SHP77 treated with DMSO at 0.1 percent for 48 hours (cell line): ENCODE measurements at places on chromosomes 7 and 10.

DNA sequence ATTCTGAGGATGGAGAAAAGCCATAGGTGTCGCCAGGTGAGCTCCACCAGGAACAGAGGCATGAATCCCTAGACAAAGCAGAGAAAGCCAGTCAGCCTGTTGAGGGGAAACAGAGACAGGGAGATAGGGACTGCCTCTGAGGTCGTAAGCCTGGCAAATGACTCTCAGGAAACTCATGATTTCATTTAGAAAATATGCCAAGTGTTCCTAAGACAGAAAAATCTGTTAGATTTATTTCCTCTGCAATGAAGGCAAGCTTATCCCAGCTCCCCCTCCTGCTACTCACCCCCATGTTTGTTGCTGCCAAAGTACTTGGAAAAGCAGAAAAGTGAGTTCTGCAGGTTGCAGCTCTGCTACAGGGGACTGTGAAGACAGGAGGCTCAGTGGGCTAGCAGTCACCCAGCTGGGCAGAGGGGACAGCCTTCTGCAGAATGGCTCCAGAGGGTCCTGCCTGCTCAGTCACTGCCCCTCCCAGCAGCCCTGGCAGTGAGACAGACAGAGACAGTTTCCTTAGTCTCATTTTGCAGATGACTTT lies 184.3 kb downstream of the ADRA2A start:
- DNase-seq, result no peak

GRCh38 chr7:38335128-38335491 lies 61.7 kb upstream of the TARP start:
- DNase-seq, result no peak

GRCh38 chr7:19648791-19649190 lies 60.0 kb downstream of the POLR1F start:
- DNase-seq, result no peak

DNA sequence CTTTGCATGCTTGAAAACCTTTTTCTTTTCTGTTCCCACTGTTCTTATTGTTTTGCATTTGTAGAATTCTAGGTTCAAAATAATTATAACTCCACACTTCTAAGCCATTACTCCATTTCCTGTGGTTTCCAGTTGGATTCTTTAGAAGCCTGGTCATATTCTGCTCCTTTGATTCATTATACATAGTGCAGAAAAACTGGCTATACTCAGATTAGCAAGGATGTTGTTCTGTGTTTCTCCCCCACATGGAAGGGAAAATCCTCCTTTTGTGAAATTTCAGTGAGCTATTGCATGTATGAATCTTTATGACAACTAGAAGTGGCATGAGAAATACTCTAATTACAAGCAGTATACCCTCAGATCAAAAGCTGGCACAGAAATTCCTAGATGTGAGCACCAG lies 79.5 kb downstream of the SLC13A1 start:
- DNase-seq, result no peak

DNA sequence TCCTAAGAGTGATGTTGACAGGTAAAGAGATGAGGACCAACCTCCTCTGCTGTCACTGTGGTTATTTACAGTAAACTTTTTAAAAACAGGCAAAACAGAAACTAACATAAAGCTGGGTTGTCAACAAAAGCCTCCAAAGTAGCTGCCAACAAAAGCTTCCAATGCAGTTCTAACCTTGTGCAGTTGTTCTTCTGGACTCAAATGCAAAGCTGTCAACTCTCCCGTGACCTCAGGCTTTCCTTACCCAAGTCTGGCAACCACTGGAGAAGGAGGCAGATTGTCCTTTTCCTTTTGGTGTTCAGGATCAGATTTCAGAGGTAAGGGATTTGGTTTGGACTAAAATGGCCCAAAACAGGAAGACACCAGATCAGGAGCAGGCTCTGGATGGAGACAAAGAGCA lies 63.1 kb downstream of the DLG5 start:
- no peak for DNase-seq

DNA sequence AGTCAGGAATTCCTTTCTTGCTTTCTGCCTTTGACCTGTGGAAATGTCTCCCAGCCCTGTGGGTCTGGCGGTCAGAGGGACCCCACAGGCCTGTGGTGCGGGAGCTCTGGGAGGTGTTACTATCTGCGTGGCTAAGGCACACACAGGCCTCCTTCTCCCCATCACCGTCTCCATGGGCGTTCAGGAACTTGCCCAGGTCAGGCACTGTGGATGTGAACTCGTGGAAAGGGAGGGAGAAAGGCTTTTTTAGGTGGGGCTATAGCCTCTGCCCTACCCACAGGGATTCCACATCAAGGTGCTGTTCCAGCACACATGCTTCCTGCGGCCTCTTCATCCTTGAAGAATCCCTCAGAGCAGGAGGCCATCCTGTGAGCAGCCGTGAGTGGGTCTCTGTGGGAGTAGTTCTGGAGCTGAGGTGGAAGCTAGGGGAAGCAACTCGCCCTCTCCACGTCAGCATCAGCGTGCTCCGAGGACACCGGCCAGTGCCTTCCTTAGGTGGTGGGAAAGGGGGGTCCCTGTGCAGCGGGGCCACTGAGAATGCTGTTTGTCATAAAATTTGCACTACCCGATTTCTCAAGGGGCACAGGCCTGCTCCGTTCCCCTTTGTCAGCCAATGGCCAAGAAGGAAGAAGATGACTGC lies 7.5 kb upstream of the ATP6V0E2 start:
- no peak for DNase-seq

DNA sequence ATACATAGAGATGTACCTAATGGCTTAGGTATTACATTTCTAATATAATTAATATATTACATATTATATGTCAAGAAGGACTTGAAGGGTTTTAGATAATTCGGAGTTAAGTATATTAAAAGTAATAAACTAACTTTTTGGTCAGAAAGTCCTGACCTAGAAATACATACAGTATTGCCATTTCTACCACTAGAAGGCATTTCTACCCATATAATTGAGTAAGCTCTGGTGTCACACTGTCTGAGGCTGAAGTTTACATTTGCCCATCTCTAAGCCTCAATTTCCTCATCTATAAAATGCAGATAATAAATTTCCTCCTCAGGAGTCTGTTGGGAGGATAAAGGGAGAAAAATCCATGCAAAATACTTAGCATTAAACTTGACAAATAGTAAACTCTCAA lies 7.1 kb downstream of the FKBP14 start:
- no peak for DNase-seq

GRCh38 chr10:126398924-126399323 lies 10.6 kb upstream of the ADAM12 start:
- no peak for DNase-seq

- DNase-seq, result no peak
These were observed 30.6 kb downstream of the SEC61G start for GRCh38 chr7:54728411-54728810.

- no peak for DNase-seq
These were observed 15.8 kb downstream of the MAT1A start for GRCh38 chr10:80273523-80274170.

- no peak for DNase-seq
These were observed 212.6 kb downstream of the WDR11 start for GRCh38 chr10:121063744-121064143.

DNA sequence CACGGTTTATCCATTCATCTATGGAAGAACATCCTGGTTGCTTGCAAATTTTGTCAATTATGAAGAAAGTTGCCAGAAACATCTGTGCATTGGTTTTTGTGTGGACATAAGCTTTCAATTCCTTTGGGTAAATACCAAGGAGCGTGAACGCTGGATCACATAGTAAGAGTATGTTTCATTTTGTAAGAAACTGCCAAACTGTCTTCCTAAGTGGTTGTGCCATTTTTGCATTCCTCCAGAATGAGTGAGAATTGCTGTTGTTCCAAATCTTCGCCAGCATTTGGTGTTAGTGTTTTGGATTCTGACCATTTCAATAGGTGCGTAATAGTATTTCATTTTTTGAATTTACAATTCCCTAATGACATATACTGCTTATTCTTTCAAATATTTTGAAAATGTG lies 155.3 kb upstream of the FRMD4A start:
- no peak for DNase-seq

GRCh38 chr7:121082400-121083101 lies 94.0 kb downstream of the CPED1 start:
- no peak for DNase-seq

DNA sequence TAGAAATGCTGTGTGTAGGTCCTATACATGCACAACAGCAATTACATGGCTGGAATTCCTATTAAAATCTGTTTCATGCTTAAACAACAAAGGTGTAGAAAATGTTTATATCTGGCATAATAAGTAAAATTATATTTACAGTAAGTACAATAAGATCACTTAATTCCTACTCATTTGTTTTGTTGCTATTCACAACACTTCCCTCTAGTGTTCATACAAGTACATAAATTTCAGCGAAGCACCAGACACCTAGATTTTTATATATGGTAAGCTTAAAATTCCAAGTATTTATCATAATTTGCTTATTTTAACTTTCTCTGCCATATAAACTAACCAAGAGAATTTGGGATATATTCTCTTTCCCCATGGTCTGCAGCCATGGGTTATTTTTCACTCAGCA lies 51.8 kb upstream of the ANK3 start:
- no peak for DNase-seq

DNA sequence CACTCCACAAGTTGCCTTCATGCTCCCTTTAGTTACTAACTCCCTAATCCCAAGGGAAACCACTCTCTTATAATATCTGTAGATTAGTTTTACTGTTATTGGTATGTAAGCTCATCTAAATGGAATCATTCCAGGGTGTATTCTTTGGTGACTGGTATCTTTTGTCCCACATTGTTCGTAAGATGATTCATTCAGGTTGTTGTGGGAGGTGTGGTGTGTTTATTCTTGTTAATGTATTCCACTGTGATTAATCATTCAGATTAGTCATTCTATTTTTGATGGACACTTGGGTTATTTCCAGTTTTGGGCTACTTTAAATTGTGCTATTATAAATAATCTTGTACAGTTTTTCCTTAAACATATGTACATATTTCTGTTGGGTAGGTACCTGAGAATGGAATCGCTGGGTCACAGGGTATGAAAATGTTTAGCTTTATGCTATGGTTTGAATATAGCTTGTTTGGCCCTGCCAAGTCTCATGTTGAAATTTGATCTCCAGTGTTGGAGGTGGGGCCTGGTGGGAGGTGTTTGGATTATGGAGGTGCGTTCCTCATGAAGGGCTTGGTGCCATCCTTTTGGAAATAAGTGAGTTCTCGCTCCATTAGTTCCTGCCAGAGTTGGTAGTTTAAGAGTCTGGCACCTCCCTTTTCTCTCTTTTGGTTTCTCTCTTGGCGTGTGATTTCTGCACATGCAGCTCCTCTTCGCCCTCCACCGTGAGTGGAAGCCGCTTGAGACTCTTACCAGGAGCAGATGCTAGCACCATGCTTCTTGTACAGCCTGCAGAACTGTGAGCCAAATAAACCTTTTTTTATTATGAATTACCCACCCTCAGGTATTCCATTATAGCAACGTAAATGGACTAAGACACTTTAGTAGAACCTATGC lies 13.8 kb downstream of the BTRC start:
- DNase-seq, result no peak

DNA sequence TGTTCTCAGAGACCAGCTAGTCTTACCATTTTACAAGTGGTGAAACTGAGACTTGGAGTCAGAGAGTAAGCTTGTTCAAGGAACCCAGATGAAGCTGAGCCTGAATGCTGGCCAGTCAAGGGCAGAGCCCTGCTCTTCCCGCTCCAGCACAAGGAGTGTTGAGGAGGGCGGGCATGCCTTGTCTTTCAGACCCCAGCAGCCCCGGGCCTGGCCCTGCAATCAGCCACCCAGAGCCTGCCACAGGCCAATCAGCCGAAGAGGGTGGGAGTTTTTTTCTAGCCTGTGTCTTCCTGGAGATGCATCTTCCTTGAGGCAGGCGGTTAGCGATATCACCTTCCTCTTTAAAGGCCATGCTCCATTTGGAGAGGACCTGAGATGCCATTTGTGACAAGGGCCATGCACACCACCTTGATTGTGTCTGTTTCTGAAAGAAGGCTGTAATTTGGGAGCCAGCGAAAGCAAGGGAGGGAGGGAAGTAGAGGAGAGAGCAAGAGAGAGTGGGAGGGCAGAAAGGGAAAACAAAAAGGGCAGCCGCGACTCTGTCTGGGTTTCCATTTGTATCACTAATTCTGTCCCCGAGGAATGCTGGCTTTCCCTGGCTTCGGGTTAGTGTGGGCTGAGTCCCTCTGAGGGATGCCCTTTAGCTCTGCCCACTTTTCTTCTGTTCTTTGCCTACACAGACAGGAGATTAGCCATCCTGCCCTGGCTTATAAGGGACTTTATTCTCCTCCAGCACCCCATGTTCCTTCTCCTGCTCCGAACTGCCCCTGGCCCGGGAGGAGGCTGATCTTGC lies 8.0 kb downstream of the CDH23 start:
- no peak for DNase-seq

DNA sequence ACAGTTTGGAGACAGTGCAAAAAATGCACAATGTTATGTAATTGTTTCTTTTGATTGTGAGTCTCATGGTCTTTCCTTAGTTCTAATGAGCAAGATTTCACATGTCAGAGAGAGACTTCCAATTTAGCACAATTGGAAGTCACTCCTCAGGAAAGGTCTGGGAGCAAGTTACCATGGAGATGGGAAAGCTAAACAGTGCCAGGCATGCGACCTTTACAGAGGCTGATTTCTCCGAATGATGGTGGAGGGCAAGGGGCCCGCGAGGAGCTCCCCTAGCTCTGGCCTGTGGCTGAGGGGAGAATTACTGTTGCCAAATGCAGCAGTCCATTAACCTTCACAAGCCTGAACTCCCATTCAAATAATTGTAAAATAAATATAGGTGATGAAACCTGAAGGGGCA lies 59.3 kb downstream of the CDCA7L start:
- no peak for DNase-seq

DNA sequence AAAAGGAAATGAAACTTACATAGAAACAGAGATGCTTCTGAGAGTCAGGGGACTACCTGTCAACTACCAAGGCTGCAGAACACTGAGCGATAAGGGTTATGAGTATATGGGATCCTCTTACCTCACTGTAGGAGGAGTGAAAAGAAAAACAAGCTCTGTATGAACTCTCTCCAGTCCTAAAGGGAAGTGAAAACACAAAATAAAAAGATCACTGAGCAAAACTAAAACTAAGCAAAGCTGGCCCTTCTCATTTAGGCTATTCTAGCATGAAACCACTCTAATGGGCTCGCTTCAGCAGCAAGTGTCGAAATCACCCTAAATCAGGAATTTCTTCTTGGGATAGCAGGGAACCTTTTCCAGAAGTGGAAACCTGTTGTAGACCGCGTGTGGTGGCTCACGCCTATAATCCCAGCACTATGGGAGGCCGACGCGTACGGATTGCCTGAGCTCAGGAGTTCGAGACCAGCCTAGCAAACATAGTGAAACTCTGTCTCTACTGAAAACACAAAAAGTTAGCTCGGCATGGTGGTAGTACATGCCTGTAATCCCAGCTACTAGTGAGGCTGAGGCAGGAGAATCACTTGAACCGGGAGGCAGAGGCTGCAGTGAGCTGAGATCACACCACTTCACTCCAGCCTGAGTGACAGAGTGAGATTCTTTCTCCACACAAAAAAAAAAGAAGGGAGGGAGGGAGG lies 27.0 kb downstream of the DCLRE1C start:
- DNase-seq, result no peak

- no peak for DNase-seq
These were observed 40.2 kb downstream of the NUP205 start for GRCh38 chr7:135597926-135598305.

GRCh38 chr7:98418636-98419315 lies 17.9 kb upstream of the BAIAP2L1 start:
- no peak for DNase-seq
